Esophagus squamous epithelium (tissue), 5 donors: ENCODE measurements at places on chromosomes 7 and 10. TPM values are rescaled to one million over a fixed set of nuclear protein-coding genes. Genes with fewer than 3 reads are reported as not detected.

GRCh38 chr10:111137007-111137406 lies 60.2 kb downstream of the ADRA2A start:
- no peaks in the 10 kb centered on the region for H3K36me3 ChIP-seq
- no peak overlapping the region for H3K4me3 ChIP-seq
- no peak overlapping the region for H3K27ac ChIP-seq

DNA sequence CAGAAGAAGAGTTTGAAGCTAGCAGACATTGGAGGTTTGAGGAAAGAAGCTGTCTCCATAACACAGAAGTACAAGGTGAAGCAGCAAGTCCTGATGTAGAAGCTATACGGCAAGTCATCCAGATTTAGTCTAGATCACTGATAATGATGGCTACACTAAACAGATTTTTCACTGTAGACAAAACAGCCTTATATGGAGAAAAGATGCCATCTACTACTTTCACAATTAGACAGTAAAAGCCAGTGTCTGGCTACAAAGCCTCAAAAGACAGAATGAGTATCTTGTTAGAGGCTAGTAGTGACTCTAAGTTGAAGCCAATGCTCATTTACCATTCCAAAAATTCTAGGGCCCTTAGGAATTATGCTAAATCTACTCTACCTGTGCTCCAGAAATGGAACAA lies 85.1 kb downstream of the SNX13 start:
- no peak for DNase-seq
- H3K27ac ChIP-seq, result no peak overlapping the region
- H3K4me1 ChIP-seq, result no peaks in the 10 kb centered on the region
- no peaks in the 10 kb centered on the region for H3K27me3 ChIP-seq

- no peaks in the 10 kb centered on the region for H3K4me1 ChIP-seq
- H3K36me3 ChIP-seq, result no peaks in the 10 kb centered on the region
- DNase-seq, result no peak
- H3K27ac ChIP-seq, result no peak overlapping the region
- no peak overlapping the region for H3K4me3 ChIP-seq
These were observed 9.5 kb upstream of the ADAM12 start for GRCh38 chr10:126397640-126398382.

DNA sequence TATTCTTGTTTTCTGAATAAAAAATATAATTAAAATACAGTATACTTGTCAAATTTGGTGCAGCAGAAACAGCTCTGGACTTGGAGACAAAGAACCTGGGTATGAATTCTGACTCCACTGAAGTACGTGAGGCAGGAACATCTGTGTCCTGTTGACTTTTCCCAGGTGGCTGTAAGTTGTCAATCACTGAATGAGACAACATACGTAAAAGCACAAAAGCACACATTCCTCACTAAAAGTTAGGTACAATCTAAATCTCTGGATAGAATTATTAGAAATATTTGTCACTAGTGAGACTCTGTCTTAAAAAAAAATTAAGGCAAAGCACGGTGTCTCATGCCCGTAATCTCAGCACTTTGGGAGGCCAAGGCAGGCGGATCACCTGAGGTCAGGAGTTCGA lies 18.1 kb downstream of the CFAP58 start:
- H3K36me3 ChIP-seq, result no peaks in the 10 kb centered on the region
- no peak for DNase-seq
- H3K4me1 ChIP-seq, result peaks cover 5% of the 10 kb centered on the region
- no peak overlapping the region for H3K27ac ChIP-seq
- no peak overlapping the region for H3K4me3 ChIP-seq

DNA sequence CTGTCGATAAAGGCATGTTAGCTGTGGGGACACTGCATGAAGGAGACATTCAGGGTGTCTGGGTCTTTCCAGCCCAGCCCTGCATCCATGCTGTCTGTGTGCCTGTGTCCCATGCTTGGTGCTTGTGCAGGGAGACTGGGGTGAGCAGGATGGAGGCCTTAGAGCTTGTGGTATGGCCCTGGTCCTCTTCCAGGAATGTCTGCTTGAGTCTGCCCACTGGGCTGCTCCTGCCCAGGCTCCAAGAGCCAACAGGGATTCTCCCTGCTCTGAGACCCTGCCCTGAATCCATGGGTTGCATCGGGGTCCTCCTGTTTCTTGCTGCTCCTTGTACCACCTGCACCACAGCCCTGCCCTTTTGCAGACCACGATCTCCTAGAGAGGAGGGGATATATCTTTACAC lies 31.4 kb upstream of the ARHGAP22 start:
- H3K27ac ChIP-seq, result no peak overlapping the region
- DNase-seq, result no peak
- H3K36me3 ChIP-seq, result no peaks in the 10 kb centered on the region
- no peaks in the 10 kb centered on the region for H3K27me3 ChIP-seq
- H3K4me1 ChIP-seq, result no peaks in the 10 kb centered on the region

DNA sequence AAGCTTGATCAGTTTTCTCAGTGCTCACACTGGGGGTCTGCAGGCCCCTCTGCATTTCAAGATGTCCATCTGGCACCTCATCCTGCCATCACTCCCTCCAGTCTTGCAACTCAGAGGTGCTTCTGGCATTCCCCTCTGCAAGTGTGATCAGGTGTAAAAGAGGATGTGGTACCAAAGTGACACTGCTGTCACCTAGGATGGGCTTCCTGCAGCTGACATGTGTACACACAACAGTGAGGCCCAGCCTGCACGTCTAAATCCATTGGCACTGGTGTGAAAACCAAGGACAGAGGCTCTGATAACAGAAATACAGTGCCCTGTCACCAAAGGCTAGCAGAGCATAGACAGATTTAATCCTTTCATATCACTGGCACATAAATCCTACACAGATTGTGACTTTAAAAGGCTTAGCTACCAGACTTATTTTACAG lies 162.5 kb upstream of the CELF2 start:
- DNase-seq, result no peak
- H3K36me3 ChIP-seq, result no peaks in the 10 kb centered on the region
- H3K4me1 ChIP-seq, result no peaks in the 10 kb centered on the region
- no peak overlapping the region for H3K4me3 ChIP-seq

- no peaks in the 10 kb centered on the region for H3K36me3 ChIP-seq
- H3K4me3 ChIP-seq, result no peak overlapping the region
- no peaks in the 10 kb centered on the region for H3K27me3 ChIP-seq
- DNase-seq, result no peak
These were observed 182.0 kb downstream of the RPS24 start for GRCh38 chr10:78215645-78216044.

DNA sequence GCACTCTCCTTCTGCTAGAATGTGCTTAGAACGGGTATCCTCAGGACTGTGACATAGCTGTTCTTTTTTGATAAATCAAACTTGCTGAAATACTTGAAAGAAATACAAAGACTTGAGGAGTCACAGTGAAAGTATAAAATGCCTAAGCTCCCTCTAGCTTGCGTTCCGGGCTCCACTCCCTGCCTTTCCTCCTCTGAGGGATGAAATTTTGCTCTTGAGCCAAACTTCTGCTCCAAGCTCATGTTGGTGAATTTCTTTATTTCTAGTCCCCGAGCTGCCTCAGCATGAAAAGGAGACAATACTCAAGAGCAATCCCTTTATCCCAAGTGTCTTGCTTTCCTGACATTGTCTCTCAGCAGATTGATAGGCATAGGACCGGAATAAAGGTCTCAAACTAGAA lies 499.6 kb upstream of the ADARB2 start:
- no peaks in the 10 kb centered on the region for H3K27me3 ChIP-seq
- DNase-seq, result no peak
- no peak overlapping the region for H3K4me3 ChIP-seq
- no peaks in the 10 kb centered on the region for H3K4me1 ChIP-seq

- no peak for DNase-seq
- H3K4me1 ChIP-seq, result no peaks in the 10 kb centered on the region
- H3K27ac ChIP-seq, result no peak overlapping the region
- H3K27me3 ChIP-seq, result no peaks in the 10 kb centered on the region
These were observed 314.8 kb downstream of the POM121L12 start for GRCh38 chr7:53350241-53350640.

DNA sequence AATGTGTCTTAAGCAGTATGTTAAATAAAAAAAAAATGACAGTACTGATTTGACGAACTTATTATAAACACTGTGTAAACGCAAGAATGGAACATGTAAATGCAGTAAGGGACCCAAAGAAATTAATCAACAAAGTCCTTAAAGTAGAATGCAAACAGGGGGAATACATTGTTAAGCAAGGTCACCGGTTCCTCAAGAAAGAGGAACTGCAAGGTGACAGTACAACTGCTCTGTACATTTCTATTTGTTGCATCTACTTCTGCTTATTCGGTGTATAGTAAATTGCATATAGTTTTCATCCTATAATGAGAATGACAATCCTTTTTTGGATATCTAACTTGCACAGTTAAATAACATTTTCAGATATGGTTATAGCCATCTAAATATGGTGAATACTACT lies 387.0 kb upstream of the SEMA3D start:
- H3K4me3 ChIP-seq, result no peak overlapping the region
- H3K27ac ChIP-seq, result no peak overlapping the region
- no peak for DNase-seq

GRCh38 chr10:106925191-106925590 lies 239.3 kb downstream of the SORCS1 start:
- no peaks in the 10 kb centered on the region for H3K36me3 ChIP-seq
- no peak overlapping the region for H3K4me3 ChIP-seq
- no peaks in the 10 kb centered on the region for H3K4me1 ChIP-seq
- no peak for DNase-seq
- H3K27me3 ChIP-seq, result no peaks in the 10 kb centered on the region
- no peak overlapping the region for H3K27ac ChIP-seq

DNA sequence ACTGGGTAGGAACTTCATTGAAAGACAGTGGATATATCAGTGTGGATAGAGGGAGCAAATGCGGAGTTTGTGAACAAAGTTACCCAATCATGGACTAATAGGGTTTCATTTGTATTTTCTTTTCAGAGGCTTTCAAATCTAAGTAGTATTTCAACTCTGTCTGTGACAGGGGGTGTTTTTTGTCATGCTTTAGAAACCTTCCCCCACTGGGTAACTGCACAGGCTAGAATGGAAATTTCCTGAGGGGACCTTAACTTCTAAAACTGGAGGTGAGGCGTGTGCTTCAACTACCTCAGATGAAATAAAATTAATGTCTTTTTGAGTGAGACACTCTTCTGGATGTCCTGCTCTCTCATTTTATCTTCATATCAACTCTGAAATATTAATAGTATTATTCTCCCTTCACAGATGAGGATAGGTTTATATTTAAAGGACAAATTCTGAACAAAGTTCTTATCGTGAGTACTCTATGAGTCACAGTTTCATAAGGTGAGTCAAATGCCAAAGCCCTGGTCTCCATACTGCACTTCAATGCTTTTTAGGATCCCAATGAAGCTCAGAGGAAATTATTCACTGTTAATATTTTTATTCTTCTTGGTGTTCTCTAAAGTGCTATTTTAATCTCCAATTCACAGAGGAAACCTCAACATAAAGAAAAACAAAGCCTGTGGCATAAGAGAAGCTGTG lies 770.6 kb downstream of the CCSER2 start:
- H3K4me3 ChIP-seq, result no peak overlapping the region
- no peaks in the 10 kb centered on the region for H3K36me3 ChIP-seq
- H3K27me3 ChIP-seq, result no peaks in the 10 kb centered on the region
- H3K4me1 ChIP-seq, result no peaks in the 10 kb centered on the region

DNA sequence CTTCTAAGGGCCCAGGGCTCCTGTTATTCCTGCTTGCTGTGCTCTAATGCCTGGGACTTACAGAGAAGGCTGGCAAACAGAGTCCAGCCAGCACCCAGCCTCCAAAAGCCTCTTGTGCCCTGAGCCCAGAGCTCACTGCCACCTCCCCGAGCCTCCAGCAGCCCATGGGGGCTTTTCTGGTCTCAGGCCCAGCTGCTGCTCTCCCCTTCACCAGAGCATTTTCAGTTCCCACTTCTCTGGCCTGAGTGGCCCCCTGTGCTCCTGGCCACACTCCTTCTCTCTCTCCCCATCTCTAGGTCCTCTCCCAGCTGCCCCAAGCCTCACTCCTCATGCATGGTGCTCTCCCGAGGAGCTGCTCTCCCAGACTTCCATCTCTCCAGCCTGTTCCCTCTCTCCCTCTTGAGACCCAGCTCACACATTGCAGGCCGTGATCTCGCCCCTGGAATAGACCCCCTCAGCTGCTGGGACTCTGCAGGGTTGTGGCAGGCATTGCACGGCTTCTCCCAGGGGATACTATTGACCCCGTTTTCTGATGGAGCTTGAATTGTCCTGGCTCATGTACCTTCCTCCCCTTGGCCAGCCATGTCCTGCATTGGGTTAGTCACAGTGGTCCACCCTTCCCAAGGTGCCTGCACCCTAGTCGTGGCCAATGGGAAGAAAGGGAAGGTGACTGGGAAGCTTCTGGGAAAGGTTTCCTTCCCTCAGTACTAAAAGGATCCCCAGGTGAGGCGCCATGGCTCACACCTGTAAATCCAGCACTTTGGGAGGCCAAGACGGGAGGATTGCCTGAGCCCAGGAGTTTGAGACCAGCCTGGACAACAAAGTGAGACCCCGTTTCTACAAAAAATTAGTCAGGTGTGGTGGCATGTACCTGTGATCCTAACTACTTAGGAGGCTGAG lies 9.0 kb upstream of the RASSF4 start:
- no peak overlapping the region for H3K4me3 ChIP-seq
- H3K4me1 ChIP-seq, result peaks cover 7% of the 10 kb centered on the region
- no peaks in the 10 kb centered on the region for H3K27me3 ChIP-seq

DNA sequence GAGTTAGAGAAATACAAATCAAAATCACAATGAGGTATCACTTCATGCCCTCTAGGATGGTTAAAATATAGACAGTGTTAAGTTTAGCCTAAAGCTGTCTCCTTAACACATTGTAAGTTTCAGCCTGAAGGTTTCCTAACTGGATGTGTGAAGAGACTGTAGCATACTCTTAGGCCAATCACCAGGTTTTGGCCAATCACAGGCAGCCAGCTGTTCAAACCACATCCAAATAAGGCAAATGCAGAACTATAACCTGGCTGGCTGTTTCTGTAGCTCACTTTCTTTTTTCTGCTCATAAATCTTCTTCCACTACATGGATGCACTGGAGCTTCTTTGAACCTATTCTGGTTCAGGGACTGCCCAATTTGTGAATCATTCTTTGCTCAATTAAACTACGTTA lies 19.7 kb downstream of the ESYT2 start:
- peak overlapping the region; percentile 18 for H3K27ac ChIP-seq
- no peak for DNase-seq
- H3K4me1 ChIP-seq, result peaks cover 24% of the 10 kb centered on the region
- H3K27me3 ChIP-seq, result no peaks in the 10 kb centered on the region

DNA sequence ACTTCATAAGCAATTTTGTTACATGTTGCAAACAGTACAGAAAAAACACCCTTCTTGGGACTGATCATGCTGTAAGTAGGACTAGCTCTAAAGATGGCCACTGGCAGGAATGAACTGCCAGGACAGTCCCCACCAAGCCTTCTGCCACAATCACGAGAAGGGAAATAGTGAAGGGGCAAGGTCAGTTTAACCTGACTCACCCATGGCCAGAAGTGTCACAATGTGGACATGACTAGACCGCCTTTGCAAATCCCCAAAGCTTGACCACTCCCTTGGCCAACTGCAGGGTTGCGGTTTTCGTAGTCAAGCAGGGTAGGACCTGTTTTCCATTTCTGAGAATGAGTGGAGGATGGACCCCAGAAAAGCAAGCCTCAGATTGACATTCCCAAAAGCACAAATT lies 19.4 kb upstream of the FRAT2 start:
- no peak overlapping the region for H3K27ac ChIP-seq
- no peak for DNase-seq
- no peak overlapping the region for H3K4me3 ChIP-seq
- H3K27me3 ChIP-seq, result no peaks in the 10 kb centered on the region

CCDC3 gene
- 14.4 TPM for total RNA-seq

CARD11 gene
- 1.1 TPM for total RNA-seq

ZPBP gene
- not detected for total RNA-seq

MICALL2 gene
- 16.9 TPM for total RNA-seq
